ENCODE measurements at places on chromosomes 5 and 9. TPM values are rescaled to one million over a fixed set of nuclear protein-coding genes. Genes with fewer than 3 reads are reported as not detected.
A peak's percentile ranks its signal among the peaks of the same experiment; 100 is the strongest.

PNPLA7 gene
- total RNA-seq = 7.3 TPM

FBXL7 gene
- total RNA-seq = not detected

RPL12 gene
- total RNA-seq = 1,597 TPM

LRRC19 gene
- total RNA-seq = not detected

RC3H2 gene
- total RNA-seq = 69.6 TPM

ANKRD33B gene
- 5.3 TPM for total RNA-seq

PTGDS gene
- 166 TPM for total RNA-seq

DNA sequence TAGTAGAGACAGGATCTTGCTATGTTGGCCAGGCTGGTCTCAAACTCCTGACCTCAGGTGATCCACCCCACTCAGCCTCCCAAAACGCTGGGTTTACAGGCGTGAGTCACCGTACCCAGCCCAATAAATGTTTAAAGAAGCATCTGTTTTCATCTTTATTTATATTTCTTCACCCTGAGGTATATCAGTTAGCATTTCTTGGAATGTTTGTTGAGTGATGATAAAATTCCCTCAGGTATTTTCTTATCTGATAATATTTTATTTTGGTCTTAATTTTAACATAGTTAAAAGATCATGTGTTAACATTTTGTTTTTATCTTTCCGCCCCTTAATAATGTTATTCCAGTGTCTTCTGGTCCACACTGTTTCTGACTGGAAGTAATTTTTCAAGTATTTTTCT is 839.6 kb upstream of the CDH10 start:
- no peaks in the 10 kb centered on the region for H3K36me3 ChIP-seq
- no peaks in the 10 kb centered on the region for H3K27me3 ChIP-seq
- no peaks in the 10 kb centered on the region for H3K4me1 ChIP-seq
- no peak overlapping the region for H3K27ac ChIP-seq
- H3K4me3 ChIP-seq = no peak overlapping the region

DNA sequence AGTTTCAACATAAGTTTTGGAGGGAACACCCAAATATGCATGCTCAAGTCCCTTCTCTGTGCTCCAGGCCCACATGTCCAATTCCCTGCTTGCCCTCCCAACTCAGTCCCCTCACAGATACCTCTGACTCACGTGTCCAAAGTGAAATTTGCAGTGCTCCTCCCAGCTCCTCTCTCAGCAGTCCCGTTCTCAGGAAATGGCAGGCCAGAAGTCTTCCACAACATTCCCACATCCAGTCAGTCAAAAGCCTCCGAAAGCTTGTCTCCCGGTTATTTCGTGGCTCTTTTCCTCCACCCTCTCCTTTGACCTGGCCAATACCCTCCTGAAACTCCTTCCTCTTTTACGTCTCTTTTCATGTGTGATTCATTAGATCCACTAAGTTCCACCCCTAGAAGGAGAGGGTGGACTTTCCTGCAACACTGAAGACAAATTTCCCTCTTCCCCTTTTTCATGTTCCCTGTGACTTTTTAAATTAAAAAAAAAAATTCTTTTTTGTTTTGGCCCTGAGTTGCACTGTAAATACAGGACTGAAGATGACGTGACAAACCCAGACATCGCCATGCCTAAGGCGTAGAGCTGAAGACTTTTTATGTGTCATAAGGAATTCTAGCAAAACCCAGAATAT is 12.8 kb upstream of the MGAT1 start:
- H3K36me3 ChIP-seq = no peaks in the 10 kb centered on the region
- peaks cover 40% of the 10 kb centered on the region for H3K4me1 ChIP-seq
- DNase-seq = no peak
- H3K27me3 ChIP-seq = no peaks in the 10 kb centered on the region
- H3K27ac ChIP-seq = peak overlapping the region; percentile 94
- no peak overlapping the region for H3K4me3 ChIP-seq

DNA sequence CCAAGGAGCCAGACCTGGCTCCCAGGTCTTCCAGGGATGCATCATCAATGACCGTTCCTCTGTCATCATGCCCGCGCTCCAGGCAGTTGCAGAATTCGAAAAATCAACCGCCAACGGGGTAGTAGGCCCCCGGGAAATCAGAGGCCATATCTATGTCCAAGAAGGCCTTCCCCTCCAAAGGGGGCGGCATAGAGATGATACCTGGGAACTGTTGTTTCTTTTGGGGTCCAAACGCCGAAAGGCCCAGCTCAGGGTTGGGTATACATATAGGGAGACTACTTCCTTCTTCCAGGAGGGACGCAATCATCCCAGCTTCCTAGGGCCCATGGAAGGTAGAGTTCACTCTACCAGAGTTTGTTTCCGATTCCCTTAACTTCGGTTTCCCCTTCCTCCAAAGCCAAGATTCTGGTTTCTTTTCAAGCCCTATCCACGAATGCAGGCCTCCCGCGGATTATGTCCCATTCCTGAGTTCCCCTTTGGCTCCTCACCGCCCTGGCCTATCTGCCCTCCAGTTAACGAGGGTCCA is 754 bp downstream of the DCAF12 start:
- peaks cover 6% of the 10 kb centered on the region for H3K36me3 ChIP-seq
- no peaks in the 10 kb centered on the region for H3K27me3 ChIP-seq
- peak overlapping the region; percentile 95 for H3K27ac ChIP-seq
- H3K4me3 ChIP-seq = peak overlapping the region; percentile 98
- peaks cover 50% of the 10 kb centered on the region for H3K4me1 ChIP-seq
- no peak for DNase-seq

- no peak overlapping the region for H3K27ac ChIP-seq
- H3K27me3 ChIP-seq = peaks cover 15% of the 10 kb centered on the region
- H3K4me3 ChIP-seq = no peak overlapping the region
- DNase-seq = no peak
- no peaks in the 10 kb centered on the region for H3K36me3 ChIP-seq
- no peaks in the 10 kb centered on the region for H3K4me1 ChIP-seq
Measured at GRCh38 chr9:86778761-86779160, 168.5 kb downstream of the GAS1 start.

GRCh38 chr9:130846487-130847305 is 11.6 kb downstream of the ABL1 start:
- H3K36me3 ChIP-seq = no peaks in the 10 kb centered on the region
- H3K27me3 ChIP-seq = no peaks in the 10 kb centered on the region
- no peak overlapping the region for H3K27ac ChIP-seq
- H3K4me3 ChIP-seq = no peak overlapping the region

- no peak overlapping the region for H3K4me3 ChIP-seq
- no peaks in the 10 kb centered on the region for H3K36me3 ChIP-seq
- H3K27ac ChIP-seq = no peak overlapping the region
- DNase-seq = no peak
- H3K4me1 ChIP-seq = no peaks in the 10 kb centered on the region
Measured at GRCh38 chr9:107929443-107929842, 439.9 kb upstream of the KLF4 start.

DNA sequence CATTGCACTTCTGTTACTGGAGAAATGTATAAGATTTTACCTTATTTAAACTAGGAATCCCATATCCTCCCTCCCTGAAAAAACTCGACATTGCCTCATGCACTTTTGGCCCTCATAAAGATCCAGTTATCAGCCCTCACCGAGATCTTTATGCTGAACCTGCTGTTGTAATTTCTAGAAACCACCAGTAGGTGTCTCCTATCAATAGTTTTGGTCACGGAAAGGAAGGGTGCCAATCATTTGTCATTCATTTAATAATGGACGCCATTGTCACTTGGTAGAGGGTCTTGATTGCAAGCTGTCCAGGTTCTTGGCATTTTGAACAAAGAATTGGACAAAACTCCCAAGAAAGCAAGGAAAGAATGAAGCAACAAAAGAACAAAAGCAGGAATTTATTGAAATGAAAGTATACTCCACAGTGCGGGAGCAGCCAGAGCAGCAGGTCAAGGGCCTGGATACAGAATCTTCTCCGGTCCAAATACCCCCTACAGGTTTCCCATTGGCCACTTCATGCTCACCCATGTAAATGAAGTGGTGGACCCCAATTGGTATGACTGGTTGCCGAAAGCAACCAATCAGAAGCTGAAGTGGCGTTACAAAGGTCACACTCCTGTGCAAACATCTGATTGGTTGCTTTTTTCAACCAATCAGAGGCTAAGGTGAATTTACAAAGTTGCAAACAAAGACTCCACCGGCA is 524.3 kb downstream of the PSAT1 start:
- peaks cover 3% of the 10 kb centered on the region for H3K4me1 ChIP-seq
- H3K36me3 ChIP-seq = no peaks in the 10 kb centered on the region
- DNase-seq = no peak
- peak overlapping the region; percentile 78 for H3K4me3 ChIP-seq

GRCh38 chr9:18208166-18209059 is 265.5 kb upstream of the ADAMTSL1 start:
- no peaks in the 10 kb centered on the region for H3K4me1 ChIP-seq
- H3K27me3 ChIP-seq = peaks cover 19% of the 10 kb centered on the region
- H3K36me3 ChIP-seq = no peaks in the 10 kb centered on the region
- H3K4me3 ChIP-seq = no peak overlapping the region
- DNase-seq = no peak

DNA sequence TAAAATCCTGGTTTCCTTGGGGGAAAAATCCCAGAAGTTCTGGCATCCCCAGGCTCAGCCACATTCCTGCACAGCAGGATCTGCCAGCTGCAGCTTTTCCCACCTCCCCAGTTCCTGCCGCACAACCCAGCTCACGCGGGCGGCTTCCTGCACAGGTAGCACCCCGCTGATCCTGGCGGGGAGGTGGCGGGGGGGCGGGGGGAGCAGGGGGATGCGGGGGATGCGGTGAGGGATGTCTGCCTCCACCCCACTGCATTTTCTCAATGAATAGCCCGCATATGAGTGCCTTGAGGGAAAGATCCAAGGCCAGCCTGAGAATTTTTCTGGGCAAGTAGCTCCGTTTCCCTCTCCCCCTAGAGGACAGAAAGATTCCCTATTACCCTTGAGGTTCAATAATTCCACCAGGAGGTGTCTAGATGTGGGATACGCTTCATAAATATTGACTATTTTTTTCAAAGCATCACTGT is 21.1 kb downstream of the GFPT2 start:
- no peak overlapping the region for H3K4me3 ChIP-seq
- H3K27ac ChIP-seq = no peak overlapping the region
- DNase-seq = no peak
- no peaks in the 10 kb centered on the region for H3K36me3 ChIP-seq
- H3K27me3 ChIP-seq = peaks cover 39% of the 10 kb centered on the region

DNA sequence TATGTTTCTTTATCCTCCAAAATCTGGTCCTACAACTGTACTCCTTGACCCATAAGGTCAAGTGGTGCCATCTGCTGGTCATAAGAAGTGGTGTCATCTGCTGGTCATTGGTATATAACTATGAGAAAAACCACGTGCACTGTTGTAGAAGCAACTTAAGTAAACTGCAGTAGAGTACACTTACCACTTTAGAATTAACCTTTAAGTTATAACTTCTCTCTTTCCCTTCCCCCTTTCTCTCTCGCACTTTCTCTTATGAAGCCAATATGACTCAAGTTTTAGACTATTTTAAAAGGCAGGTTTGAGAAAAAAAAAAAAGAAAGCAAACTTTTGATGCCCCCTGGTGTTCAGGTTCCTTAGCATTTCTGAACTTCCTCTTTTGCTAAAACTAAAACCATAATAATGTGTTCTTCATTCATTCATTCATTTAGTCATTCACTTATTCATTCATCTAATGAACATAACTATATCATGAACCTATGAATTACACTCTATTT is 12.8 kb upstream of the MTAP start:
- no peak for DNase-seq
- H3K36me3 ChIP-seq = no peaks in the 10 kb centered on the region
- H3K4me1 ChIP-seq = peaks cover 3% of the 10 kb centered on the region
- no peak overlapping the region for H3K27ac ChIP-seq
- H3K27me3 ChIP-seq = peaks cover 17% of the 10 kb centered on the region

DNA sequence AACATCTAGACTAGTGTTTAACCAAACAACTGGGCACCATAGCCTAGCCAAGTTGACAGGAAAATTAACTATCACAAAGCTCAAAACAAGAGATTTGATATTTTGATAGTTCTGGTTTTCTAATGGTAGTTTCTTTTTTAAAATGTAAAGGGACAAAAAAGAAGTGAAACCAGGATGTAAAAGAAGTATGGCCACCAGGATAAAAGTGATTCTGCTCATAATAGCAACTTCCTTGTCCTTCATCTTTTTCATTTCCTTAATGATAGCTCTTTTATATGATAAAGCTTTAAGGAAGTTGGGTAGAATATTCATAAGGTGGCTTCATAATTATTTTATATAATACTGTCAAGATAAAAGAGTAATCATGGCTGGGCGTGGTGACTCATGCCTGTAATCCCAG is 139.1 kb downstream of the BASP1 start:
- no peak for DNase-seq
- no peaks in the 10 kb centered on the region for H3K36me3 ChIP-seq
- no peaks in the 10 kb centered on the region for H3K27me3 ChIP-seq
- no peak overlapping the region for H3K4me3 ChIP-seq

DNA sequence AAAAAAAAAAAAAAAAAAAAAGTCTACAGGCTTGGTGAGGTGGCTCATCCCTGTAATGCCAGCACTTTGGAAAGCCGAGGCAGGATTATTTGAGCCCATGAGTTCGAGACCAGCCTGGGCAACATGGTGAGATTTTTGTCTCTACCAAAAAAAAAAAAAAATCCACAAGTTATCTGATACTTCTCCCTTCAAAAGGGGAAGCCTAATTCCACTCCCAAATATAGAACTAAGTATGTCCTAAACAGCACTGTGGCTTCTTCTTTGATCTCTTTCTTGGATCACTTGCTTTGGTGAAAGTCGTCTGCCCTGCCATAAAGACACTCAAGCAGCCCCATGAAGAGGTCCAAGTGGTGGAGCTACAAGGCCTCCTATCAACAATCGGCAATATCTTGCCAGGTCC is 18.8 kb upstream of the STING1 start:
- no peaks in the 10 kb centered on the region for H3K4me1 ChIP-seq
- H3K27ac ChIP-seq = no peak overlapping the region
- DNase-seq = no peak
- H3K36me3 ChIP-seq = no peaks in the 10 kb centered on the region
- H3K27me3 ChIP-seq = no peaks in the 10 kb centered on the region

DNA sequence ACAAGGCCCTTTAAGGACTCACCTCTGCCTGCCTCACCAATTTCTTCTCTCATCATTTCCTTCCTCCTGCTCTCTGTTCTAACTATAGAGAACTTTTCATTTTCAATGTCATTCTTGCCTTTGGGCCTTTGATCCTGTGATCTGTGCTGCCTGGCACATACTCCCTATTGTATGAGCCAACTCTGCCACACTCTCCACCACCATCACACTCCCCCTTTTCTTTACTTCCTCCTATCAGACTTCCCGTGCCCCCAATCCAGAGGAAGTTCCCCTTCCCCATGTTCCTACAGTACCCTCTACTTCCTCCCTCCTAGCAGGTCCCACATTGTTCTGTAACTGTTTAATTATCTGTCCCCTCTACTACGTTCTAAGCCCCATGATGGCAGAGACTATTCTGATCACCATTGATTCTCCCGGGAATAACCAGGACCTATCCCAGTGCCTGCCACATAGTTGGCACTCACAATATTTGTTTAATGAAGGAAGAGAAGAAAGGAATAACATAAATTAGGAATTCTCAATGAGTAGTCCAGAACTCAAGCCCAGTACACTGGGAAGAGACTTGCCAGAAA is 27.5 kb downstream of the ADAM19 start:
- peak overlapping the region; percentile 85 for H3K4me3 ChIP-seq
- DNase-seq = no peak
- no peaks in the 10 kb centered on the region for H3K27me3 ChIP-seq
- peaks cover 18% of the 10 kb centered on the region for H3K36me3 ChIP-seq
- peak overlapping the region; percentile 98 for H3K27ac ChIP-seq

Measured in T-helper 17 cell (primary cell).